ENCODE measurements at places on chromosomes 3 and 15.
A peak's percentile ranks its signal among the peaks of the same experiment; 100 is the strongest.

- no peak overlapping the region for H3K4me3 ChIP-seq
- DNase-seq: no peak
- no peak overlapping the region for H3K27ac ChIP-seq
- no peaks in the 10 kb centered on the region for H3K36me3 ChIP-seq
Observed at GRCh38 chr3:98457543-98457942, 5.5 kb upstream of the OR5K1 start.

- no peaks in the 10 kb centered on the region for H3K36me3 ChIP-seq
- DNase-seq: no peak
- H3K27me3 ChIP-seq: no peaks in the 10 kb centered on the region
- H3K27ac ChIP-seq: no peak overlapping the region
Observed at GRCh38 chr3:8621872-8622271, 22.7 kb downstream of the SSUH2 start.

DNA sequence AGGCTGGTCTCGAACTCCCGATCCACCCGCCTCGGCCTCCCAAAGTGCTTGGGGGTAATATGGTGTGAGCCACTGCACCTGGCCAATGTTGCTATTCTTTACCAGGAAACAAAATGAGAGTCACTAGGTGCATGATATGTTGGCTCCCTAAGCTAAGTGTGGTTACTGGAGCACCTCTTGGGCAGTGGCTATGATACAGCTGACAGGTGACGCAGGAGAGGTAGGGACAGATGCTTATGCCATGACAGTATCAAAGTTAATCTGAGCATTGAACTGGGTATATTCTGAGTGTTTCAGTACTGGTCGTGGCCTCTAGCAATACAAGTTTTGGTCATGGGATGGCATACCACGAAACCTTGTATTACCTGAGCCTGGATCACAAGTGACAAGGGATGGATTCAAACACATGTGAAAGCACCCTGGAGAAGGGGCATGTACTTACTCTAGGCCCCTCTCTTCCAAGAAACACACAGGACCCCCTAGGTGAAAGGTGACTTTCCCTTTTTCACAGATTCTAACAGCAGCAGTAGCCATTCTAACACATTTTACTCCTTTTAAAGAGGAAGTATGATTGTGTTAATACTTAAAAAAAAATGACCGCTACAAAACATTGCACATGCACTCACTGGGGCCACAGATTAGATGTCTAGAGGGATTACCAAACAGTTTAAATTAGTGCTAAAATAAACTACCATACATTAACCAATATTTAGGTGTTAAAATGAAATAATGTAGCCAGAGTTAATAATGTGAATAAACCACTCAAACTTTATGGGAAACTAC, 467.3 kb downstream of the SHQ1 start:
- H3K4me1 ChIP-seq: no peaks in the 10 kb centered on the region
- no peaks in the 10 kb centered on the region for H3K36me3 ChIP-seq
- no peak overlapping the region for H3K27ac ChIP-seq
- no peak overlapping the region for H3K4me3 ChIP-seq
- H3K27me3 ChIP-seq: no peaks in the 10 kb centered on the region

DNA sequence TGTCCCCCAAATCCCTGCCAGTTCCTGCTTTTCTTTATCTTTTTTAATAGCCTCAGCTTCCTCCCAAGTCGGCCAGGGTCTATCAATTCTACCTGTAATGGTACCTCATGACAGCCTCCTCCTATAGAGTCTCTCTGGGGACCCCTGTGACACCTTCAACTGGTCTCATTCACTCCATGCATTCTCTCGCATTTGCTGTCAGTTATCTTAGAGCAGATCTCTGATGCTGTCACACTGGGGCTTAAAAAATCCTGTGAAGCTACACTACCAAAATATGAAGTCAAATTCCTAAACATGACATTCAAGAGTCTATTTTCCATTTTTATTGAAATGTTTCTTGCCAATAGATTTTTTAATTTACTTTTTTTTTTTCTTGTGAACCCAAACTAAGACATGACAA, 5.5 kb downstream of the VPS39 start:
- no peaks in the 10 kb centered on the region for H3K4me1 ChIP-seq
- H3K27me3 ChIP-seq: no peaks in the 10 kb centered on the region
- H3K27ac ChIP-seq: no peak overlapping the region
- no peak for DNase-seq

GRCh38 chr15:40744815-40745152, 10.3 kb downstream of the RMDN3 start:
- peak overlapping the region; percentile 85 for H3K27ac ChIP-seq
- DNase-seq: no peak
- peaks cover 29% of the 10 kb centered on the region for H3K4me1 ChIP-seq
- peaks cover 68% of the 10 kb centered on the region for H3K36me3 ChIP-seq
